Foreskin melanocyte (primary cell): ENCODE measurements at places on chromosomes 13 and 19.
A peak's percentile ranks its signal among the peaks of the same experiment; 100 is the strongest.

- DNase-seq: no peak
Observed at GRCh38 chr19:7460562-7460966, 28.3 kb downstream of the PEX11G start.

GRCh38 chr13:49791315-49791710, 1.2 kb downstream of the KPNA3 start:
- DNase-seq: peak; percentile 15

GRCh38 chr19:40157059-40157458, 34.2 kb upstream of the MAP3K10 start:
- DNase-seq: no peak

- no peak for DNase-seq
Observed at GRCh38 chr13:43584751-43585150, 202.0 kb downstream of the ENOX1 start.

DNA sequence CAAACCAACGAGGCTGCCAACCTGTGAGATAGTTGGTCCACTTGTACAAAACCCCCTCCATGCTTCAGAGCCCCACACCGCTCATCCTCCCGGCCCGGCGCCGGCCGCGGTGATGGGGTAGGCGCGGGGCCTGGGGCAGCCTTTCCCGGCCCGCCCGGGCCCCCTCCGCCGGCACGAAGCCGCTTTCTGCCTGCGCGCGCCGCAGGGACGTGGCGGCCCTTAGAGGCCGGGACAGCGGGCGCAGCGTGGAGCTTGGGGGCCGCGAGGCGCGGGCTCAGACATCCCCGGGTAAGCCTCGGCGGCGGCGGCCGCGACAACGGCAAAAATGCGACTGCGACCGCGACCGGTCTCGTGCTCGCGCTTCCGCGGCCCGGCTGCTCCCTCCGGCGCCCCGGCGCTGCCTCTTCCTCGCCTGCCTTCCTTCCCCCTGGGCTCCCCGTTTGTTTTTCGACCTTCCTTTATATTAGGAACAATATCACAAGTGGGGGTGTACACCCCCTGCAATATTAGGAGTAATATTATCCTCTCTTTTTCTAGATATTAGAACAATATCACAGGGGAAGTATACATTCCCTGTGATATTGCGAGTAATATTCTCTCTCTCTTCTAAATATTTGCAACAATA, 53.9 kb upstream of the CEACAM21 start:
- DNase-seq: no peak

DNA sequence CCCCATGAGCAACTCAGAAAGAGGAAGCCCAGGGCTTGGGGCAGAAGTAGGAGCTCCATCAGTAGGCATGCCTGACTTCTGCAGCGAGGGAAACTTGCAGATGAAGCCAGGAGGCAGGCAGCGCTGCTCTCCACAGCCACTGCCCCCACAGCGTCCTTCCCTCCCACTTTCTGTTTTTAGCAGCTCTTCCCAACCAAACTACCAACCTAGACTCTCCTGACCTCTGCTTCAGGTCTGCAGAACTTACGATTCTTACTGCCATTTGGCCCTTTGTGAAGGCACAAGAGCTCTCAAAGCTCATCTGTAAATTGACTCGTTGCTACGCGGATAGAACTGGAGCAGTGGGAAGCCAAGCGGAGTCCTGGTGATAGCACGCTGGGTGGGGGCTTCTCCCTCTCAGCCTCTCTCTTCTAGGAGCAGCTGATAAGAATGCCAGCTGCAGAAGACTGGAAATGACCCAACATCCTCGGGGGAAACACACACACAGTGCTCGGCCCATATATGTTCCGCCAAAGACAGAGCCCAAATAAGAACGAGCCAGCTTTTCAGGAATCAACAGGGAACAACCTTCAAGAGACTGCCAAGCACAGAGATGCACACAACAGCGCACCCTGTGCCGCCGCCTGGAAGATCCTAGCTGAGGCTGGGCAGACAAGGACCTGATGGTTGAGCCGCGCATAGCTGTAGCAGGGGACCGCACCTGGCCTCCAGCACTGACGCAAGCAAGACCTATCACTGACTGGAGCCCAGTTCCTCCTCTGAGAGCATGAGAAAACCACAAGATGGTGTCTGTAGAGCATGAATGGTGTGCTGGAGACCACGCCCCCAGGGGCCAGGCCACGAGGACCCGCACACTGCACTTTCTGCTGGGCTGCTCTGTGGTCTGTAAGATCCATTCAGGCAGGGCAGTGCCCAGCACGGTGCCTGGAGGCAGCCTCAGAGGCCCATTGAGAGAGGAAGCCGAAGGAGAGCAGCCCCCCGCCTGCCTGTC, 15.9 kb upstream of the SLC35E1 start:
- DNase-seq: peak; percentile 35
